Uterine smooth muscle cell (primary cell): ENCODE measurements at places on chromosomes 11 and 22. TPM values are rescaled to one million over a fixed set of nuclear protein-coding genes. Genes with fewer than 3 reads are reported as not detected.

CATSPERZ gene
- not detected in 2 replicates for total RNA-seq

APOBEC3G gene
- 14.5 and 15.4 TPM in 2 replicates for total RNA-seq

TBX10 gene
- not detected in 2 replicates for total RNA-seq

KDM4D gene
- 1.00 and 1.4 TPM in 2 replicates for total RNA-seq

PEX26 gene
- 20.1 and 24.4 TPM in 2 replicates for total RNA-seq

ZNF214 gene
- 5.6 and 7.0 TPM in 2 replicates for total RNA-seq

ELMOD1 gene
- 1.00 and 1.1 TPM in 2 replicates for total RNA-seq

AIP gene
- total RNA-seq: 63.2 and 102 TPM in 2 replicates

GALNT18 gene
- 7.5 and 9.0 TPM in 2 replicates for total RNA-seq

POU2AF2 gene
- total RNA-seq: not detected in 2 replicates

HBG2 gene
- not detected in 2 replicates for total RNA-seq

OR4A5 gene
- not detected in 2 replicates for total RNA-seq

TCN2 gene
- total RNA-seq: 2.3 and 3.4 TPM in 2 replicates

MS4A14 gene
- not detected in 2 replicates for total RNA-seq

BACE1-AS gene
- total RNA-seq: 2.0 and 3.2 TPM in 2 replicates

APOL5 gene
- not detected in 2 replicates for total RNA-seq
